ENCODE measurements at places on chromosomes 16 and 17.

GRCh38 chr17:79053251-79053925 lies 21.2 kb upstream of the ENGASE start:
- no peak for DNase-seq

GRCh38 chr17:17884391-17885357 lies 47.9 kb upstream of the SREBF1 start:
- no peak for DNase-seq

- DNase-seq = no peak
Observed at GRCh38 chr17:78673395-78673794, 96.2 kb upstream of the DNAH17 start.

DNA sequence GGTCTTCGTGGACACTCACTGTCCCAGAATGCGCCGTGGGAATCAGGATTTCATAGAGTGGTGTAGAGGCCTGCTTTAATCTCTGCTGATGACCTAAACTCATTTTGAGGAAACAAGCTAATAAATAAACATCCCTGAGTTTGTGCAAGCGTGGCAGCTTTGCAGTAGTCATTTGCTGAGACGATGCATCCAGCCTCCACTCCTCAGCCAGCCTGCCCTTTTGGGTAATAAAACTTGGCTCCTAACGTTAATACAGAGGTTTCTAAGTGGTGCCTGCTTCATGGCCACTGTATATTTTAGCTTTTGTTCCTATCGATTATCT lies 1.3 kb downstream of the DGKE start:
- no peak for DNase-seq

GRCh38 chr17:42122371-42123303 lies at the start of gene HSPB9:
TSS of gene HSPB9 (plus strand) at chr17:42122804. CDS start at chr17:42122851, 47 bp downstream.
- peak; percentile 85 for DNase-seq

GRCh38 chr17:42512733-42513251 lies 23.2 kb upstream of the NAGLU start:
- no peak for DNase-seq

DNA sequence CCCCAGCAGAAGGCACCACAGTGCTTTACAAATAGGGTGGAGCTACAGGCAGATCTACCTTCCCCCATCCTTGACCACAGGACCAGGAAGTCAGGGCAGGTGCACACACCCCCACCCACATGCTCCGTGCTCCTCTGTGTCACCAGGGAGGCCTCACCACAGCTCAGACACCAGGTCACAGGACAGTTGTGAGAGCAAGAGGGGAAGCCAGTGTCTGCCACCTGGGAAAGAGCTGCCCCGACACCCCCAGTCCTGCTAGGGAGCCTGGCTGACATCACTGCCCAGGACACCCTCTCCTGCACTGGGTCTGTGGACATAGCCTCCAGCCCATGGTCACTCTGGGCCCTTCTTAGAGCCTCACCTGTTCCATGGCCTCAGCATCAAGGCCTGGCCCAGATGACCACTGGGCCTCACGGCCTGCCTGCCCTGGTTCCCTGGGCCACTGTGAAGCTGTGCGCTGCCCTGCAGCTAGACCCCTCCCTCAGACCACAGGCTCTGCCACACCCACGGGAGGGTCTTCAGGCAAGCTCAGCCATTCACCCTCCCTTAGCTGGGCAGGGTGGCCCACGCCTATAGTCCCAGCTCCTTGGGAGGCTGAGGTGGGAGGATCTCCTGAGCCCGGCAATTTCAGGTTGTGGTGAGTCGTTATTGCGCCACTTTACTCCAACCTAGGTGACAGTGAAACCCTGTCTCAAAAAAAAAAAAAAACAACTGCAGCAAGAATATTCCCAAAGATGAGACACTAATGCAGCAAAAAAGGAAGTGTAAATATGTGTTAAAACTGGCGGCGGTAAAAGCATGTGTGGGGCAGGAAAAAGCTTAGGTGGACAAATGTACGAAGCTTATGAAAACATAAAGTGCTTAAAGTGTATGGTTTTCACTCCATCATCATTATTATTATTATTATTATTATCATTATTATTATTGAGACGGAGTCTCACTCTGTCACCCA lies 14.2 kb downstream of the POLR3K start:
- DNase-seq = no peak

DNA sequence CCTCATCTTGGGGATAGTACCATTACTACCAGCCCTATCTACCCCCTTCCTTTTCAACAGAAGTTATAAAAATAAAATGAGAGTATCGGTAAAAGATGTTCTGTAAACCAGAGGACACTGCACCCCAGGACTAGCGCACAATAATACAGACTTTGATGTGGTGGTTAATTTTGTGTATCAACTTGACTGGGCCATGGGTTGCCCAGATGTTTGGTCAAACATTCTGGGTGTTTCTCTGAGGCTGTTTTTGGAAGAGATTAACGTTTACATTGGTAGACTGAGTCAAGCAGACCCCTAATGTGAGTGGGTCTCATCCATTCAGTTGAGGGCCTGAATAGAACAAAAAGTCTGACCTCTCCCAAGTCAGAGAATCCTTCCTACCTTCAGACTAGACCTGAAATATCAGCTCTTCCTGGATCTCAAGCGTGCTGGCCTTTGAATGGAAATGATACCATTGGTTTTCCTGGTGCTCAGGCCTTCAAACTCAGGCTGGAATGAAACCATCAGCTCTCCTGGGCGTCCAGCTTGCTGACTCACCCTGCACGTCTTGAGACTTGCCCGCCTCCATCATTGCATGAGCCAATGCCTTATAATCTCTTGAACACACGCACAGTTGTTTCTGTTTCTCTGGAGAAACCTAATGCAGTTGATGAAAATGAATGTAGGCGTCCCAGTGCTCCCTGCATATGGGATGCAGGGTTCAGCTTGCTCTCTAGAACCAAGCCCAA lies 10.1 kb downstream of the MRM1 start:
- DNase-seq = no peak

DNA sequence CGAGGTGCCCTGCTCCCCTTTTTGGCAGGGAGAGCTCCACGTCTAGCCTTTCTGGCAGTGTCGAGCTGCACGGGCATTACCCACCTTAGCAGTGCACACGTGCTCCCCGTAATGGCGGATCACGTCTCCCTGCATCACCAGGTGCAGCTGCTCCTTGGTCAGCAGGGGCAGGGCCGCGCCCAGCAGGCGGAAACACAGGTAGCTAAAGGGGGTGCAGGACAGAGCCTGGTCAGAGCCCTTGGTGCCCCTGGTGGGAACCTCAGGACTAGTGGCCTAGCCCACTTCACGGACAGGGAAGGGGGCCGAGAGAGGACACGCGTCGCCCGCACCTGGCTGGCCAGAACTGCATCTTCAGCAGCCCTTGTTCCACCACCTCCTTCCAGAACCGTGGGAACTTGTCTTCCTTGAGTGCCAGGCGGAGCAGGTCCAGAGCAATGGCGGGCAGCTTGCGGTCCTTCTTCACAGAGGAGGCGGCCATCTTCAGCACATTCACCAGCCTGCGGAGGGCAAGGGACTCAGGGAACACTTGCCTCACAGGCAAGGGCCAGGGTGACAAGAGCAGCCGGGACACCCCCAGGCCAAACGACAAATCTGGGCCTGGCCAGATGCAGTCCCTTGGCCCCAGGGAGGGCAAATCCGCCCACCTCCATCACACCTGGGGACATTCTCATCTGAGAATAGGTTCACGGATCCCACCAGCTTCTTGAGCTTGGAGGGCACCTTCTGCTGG lies 3.2 kb downstream of the MYBBP1A start:
- no peak for DNase-seq

- DNase-seq = no peak
Observed at GRCh38 chr17:71963791-71964190, 157.0 kb upstream of the SOX9 start.

GRCh38 chr16:29124828-29125227 lies 140.0 kb downstream of the LAT start:
- DNase-seq = no peak

DNA sequence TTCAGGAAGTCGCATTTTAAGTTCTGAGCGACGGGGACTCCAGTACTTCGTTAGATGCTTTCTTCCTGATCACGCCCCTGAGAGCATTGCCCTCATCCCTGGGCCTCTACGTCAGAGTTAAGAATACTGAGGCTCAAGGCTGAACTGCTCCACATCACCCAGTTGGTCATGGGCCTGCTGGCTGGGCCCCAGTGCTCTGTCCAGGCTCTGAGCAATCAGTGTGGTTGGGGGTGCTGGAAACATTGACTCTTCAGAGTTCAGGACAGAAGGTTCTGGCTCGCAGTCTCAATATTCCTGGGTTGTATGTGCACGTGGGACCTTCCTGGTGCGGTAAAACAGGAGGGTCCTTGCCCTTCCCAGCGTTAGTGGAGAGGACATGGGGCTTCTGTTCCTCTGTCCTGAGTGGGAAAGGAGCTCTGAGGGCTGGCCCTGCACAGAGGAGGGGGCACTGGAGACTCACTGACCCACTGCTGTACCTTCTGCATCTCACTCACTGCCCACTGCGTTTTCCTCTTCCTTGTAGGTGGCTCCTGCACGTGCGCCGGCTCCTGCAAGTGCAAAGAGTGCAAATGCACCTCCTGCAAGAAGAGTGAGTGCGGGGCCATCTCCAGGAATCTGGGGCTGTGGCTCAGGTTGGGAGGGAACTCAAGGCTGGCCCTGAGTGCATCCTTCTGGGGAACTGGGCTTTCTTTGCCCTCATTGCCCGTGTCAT lies 518 bp downstream of the MT1E start:
- no peak for DNase-seq

GRCh38 chr17:59756236-59756818 lies 48.9 kb downstream of the VMP1 start:
- DNase-seq = no peak

GRCh38 chr17:68602289-68602688 lies 1.1 kb upstream of the FAM20A start:
- no peak for DNase-seq

DNA sequence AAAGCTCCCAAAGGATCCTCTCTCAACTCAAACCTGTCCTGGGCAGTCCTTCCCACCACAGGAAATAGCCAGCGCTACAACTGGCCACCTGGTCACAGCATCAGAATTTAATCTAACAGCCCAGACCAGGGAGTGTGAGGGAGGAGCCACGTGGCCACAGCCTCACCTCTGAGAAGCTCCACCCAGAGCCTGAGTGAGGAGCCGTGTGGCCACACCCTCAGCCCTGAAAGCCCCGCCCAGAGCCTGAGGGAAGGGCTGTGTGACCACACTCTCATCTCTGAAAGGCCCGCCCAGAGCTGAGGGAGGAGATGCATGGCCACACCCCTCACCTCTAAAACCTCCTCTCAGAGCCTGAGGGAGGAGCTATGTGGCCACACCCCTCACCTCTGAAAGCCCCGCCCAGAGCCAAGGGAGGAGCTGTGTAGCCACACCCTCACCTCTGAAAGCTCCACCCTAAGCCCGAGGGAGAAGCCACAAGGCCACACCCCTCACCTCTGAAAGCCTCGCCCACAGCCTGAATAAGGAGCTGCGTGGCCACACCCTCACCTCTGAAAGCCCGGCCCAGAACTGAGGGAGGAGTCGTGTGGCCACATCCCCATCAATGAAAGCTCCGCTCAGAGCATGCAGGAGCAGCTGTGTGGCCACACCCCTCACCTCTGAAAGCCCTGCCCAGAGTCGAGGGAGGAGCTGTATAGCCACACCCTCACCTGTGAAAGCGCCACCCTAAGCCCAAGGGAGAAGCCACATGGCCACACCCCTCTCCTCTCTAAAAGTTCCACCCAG lies 28.6 kb downstream of the SLC38A8 start:
- DNase-seq = peak; percentile 97

DNA sequence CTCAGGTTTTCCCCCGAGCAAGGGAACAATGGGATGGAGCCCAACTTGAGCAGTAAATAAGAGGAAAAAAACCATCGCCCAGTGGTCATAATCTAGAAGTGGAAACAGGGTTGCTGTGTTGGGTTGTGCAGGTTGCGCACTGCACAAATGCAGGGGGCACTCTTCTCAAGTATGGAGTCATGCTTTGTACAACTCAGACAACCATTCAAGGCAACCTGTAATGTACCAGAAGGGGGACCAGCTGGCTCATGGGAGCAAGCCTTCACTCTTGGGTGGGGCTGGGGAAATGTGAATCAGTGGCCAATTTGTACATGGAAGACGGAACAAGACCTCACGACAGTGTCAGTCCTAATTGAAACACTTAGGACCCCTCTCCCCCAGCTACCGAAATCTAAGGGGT lies 23.9 kb upstream of the LITAF start:
- DNase-seq = no peak

DNA sequence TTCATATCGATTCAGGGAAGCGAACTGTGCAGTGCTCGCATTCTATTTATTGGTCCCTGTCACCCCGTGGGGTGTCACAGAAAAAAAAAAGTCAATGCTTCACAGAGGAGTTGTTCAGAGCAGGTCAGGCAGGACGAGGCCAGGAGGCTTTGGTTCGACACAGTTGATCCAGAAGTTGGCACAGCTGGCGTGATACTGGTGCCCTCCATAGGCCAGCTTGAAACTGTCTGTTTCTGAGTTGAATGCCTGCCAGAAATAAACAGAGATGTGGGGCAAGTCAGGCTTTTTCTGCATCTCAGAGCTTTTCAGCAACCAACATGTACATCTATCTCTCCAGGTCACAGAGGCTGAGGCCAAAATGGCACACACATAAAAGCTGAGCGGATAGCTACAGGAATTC lies 29.1 kb downstream of the DUSP14 start:
- no peak for DNase-seq

DNA sequence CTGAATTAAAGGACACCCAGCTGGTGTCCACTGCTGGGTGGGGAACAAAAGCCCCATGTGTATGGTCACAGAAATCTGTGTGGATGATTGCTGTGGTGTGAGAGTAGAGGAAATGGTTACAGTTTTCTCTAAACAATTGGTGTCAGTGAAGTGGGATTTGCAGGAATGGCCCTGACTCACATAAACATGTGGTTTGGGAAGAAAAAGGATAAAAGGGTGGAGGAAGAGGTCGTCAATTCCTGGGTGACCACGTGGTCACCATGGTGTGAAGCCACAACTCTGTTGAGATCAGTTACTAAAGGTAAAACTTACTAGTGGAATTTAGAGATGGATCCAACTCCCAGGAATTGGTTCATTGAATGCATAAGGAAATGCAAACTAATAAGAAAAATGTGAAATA lies 3.6 kb upstream of the TUBG2 start:
- no peak for DNase-seq

- no peak for DNase-seq
Observed at GRCh38 chr17:6524520-6524919, 31.8 kb downstream of the PITPNM3 start.

DNA sequence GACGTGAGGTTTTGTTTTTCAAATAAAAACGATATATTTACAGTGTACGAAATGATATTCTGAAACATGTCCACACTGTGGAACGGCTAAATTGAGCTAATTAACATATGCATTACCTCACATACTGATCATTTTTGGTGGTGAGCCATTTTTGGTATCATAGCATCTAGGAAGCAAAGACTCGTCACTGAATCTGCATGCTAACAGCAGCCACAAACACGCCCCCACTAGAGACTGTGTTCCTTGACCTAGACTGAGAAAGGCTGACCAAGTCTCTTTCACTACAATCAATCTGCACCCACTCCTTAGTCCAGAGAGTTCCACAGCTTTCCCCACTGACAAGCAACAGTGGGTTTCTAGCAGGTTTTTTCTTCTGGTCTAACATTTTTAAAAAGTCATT lies 29.5 kb downstream of the NPLOC4 start:
- no peak for DNase-seq

GRCh38 chr16:58031016-58031800 lies 5.7 kb downstream of the MMP15 start:
- DNase-seq = no peak
